Hypothalamus (tissue), 51 donors: ENCODE measurements at places on chromosomes 2 and 18.
A peak's percentile ranks its signal among the peaks of the same experiment; 100 is the strongest.

GRCh38 chr2:29841386-29842004, 79.9 kb downstream of the ALK start:
- DNase-seq: no peak

- peak; percentile 42 for DNase-seq
Measured at GRCh38 chr2:16773080-16773713, 107.6 kb upstream of the CYRIA start.

DNA sequence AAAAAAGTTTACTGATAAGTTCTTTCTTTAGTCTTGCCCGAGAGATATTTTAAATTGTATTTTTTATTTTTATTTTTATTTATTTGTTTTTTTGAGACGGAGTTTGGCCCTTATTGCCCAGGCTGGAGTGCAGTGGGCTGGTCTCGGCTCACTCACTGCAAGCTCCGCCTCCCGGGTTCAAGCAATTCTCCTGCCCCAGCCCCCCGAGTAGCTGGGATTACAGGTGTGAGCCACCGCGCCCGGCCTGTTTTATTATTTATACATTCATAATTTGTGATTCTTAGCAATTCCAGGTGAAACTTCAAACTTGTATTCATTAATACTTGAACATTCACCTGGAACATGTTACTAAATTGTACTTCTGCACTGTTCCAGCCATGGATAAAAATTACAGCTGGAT, 2.9 kb downstream of the CREB1 start:
- DNase-seq: no peak

GRCh38 chr2:127877626-127878025, 8.1 kb downstream of the AMMECR1L start:
- no peak for DNase-seq

GRCh38 chr18:56977771-56978170, 169.1 kb upstream of the BOD1L2 start:
- DNase-seq: no peak

DNA sequence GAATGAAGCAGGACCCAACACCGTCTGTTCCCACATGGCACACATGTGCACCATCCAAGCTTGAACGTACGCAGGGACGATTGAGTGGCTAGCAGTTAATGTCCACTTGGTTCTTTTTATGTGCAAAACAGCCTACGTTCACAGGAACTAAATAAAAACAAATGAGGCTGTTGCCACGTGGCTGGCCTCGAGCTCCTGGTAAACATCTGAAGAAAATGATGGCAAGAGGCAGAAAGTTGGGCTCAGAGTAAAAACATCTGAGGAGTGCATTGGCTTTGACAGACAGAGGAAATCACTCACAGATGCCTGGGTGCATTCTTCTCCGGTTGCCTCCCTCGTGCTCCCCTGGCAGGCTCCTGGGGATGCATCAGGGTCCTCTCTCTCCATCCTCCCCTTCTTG, 177.9 kb downstream of the NRP2 start:
- no peak for DNase-seq

GRCh38 chr18:79315596-79315995, 80.1 kb upstream of the NFATC1 start:
- DNase-seq: no peak

DNA sequence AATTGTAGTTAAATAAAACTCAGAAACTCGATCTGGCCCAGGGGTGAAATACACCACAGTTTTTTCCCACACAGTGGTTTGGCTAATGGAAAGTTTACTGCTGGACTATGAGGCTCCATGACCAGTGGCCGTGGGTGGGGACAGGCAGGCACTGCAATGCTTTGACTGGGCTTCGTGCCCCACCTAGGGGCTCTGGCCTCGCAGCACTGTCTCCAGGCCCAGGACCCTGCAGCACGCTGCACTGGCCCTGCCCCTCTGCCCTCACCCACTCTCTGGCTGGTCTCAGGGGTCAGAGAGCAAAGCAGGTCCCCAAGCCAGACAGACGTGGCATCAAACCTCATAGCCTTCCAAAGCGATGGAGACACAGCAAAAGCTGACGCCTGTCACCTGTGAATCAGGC, 13.4 kb upstream of the B3GNT7 start:
- DNase-seq: no peak

DNA sequence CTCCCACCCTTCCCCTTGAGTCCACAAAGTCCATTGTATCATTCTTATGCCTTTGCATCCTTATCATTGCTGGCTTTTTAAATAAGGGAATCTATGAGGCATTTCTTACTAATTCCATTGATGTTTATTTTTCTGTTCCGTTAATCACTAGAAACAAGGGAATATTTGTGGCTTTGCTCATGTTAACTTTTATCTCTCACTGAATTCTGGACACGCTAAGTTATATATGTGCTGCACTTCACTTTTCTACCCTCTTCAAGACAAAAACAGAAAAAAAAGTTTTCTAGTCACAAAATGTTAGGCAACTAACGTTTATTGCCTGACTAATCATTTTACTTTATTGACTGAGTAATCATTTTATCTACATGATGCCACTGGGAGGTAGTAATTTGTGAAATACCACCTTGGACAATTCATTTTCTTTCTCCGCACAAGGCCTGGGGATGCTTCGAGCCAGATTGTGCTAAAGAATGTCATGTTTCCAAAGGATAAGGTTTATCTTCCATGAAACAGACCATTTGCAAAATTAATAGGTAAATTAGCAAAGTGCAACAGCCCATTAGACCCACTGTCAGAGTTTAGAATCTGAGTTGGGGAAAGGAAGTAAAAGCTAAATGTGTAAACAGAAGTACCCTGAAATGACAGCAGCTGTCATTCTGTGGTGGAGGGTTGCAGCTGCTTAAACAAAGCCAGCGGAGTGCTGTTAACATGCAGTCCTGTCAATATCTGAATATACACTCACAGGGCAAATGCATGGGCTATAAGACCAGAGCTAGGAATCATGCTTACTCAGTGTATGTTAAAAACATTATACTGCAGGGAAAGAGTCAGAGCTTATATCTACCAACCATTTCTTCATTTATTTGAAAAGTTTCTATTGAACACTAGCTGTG, 658.7 kb downstream of the CNTNAP5 start:
- DNase-seq: no peak

DNA sequence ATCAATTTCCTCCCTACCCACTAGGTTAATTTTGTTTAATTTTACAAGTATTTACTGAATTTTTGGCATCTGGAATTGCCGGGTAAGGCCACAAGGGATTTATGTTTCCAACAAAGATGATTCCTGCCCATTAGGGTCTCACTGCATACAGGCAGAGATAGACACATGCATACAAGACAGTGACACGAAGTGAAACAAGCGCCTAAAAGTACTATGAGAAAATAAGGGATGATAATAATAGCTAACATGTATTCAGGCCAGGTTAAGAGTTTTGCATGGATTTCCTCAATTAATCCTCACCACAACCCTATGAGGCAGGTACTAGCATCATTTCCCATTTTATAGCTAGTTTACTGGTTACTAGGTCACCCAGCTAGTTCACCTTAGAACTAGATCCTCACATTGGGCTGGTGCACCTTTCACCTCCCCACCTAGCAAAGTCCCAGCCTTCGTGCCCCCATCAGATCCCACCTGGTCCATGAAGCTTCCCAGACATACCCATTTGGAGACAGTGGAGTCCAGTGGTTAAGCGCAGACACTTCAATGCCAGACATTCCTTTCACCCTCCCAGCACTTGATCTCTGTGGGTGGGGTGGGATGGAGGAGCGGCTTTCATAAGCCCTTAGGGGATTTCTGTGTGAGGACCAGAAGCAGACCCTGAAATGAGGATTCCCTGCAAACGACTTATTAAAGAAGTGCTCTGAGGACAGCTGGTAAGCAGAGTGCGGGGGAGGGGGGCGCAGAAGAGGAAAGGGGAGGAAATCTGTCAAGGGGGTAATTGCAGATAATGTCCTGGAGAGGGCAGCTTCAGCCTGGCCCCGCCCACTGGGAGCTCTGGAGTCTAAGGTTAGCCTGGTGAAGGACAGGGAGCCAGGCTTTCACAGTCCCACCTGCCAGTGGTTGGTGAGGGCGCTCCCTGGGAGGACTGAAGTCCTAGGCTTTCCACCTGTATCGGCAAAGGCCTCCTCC, 5.8 kb upstream of the DGUOK start:
- DNase-seq: no peak

DNA sequence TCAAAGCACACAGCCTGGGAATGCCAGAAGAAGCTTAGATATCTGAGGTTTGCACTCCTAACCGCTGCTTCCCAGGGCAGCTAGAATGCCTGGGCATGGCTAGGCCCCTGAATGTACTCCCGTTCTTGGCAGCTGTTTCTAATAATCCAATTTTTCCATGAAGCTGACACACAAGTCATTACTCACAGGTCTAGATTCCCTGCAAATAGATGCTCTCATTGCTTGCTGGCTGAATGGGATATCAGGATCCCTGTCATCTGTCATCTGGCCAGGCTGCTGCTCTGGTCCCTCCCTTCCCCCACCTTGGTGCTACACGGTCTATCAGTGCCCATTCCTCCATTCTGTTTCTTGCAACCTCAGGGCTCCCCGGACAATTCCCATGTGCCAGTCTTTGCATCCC, 40.7 kb upstream of the TEX51 start:
- DNase-seq: no peak

DNA sequence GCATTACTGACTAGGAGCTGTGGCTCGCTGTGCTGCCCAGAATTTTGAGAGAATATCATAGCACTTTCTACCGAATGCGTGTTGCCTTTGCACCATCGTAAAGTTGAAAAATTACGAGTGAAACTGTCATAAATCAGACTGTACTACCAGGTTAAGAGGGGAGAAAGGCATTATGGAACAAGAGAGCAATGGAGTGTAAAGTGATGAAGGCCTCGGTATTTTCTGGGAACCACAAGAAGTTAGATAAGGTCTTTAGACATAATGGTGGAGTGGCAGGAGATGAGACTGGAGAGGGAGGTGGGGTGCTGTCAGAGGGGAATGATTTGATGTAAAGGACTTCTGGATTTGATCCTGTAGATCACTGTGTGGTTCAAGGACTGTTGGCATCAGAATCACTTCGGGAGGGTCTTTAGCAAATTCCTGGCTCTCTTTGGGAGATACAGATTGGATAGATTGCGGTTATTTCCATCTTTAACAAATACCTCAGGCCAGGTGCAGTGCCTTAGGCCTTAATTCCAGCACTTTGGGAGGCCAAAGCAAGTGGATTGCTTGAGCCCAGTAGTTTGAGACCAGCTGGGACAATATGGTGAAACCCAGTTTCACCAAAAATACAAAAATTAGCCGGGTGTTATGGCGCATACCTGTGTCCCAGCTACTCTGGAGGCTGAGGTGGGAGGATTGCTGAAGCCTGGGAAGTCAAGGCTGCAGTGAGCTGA, 4.9 kb upstream of the ADGRF3 start:
- DNase-seq: no peak

- peak; percentile 85 for DNase-seq
Measured at GRCh38 chr2:167292430-167293171, 404.3 kb downstream of the XIRP2 start.

GRCh38 chr2:64923385-64923710, 65.9 kb upstream of the SLC1A4 start:
- DNase-seq: no peak

GRCh38 chr2:188452084-188452483, 160.4 kb downstream of the GULP1 start:
- DNase-seq: no peak

DNA sequence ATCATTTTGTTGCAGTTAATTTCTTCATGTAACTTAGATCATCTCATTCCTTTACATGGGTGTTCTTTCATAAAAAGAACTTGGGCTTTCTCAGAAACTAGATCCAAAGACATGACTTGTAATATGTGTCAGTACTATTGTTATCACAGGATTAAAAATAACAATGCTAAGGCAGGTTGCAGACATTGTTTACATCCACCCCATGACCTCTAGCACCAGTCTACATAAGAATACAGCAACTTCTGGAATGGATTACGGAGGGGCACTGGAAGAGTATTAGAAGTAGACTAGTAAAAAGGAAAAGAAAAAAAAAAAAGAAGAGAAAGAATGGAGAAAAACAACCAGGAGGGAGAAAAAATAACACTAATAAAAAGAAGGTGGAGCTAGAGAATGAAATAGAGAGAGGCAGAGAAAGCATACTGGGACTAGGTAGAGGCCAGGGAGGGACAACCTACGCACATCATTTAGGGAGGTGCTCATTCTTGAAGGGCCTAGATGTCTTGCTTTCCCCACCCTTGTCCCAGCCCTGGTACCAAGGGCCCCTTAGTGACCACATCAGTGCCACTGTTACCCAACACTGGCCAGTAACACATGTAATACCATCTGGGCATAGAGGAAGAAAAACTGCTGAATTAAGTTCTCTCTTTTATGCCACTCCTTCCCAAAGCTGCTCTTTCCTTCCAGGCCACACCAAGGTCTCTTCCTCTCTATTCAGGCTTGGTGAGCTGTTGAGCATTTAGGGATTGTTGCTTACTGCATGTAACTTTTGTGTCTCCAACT, 70.6 kb upstream of the KLF7 start:
- no peak for DNase-seq

DNA sequence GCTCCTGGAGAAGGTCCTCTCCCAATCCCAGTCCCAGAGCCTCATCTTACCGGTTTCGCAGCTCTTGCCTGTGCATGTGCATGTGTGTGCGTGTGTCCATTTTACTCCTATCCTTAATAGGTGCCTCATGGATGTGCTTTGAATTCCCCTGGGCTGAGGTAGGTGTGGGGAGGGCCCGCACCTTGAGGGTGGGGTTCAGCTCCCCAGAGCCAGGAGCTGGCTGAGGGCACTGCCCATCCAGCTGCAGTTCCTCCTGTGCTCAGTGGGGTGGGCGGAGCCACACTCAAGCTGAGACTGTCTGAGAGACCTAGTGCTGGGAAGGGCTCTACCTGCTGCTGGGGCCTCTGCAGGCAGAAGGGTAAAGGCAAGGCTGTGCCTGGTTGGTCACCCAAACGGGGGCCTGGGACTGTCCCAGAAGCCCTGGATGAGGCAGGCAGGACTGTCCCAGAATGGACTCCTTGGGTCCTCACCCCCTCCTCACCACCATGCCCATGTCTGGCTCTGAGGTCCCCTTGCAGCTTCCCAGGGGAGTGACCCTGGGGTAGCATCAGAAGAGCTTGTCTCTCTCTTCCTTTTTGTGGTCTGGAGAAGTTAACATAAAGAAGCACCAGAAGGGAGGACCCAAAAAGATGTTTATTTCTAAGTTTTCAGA, 8.9 kb downstream of the GDF7 start:
- DNase-seq: no peak
